ENCODE measurements at places on chromosomes 1 and 21.
A peak's percentile ranks its signal among the peaks of the same experiment; 100 is the strongest.

- DNase-seq, result no peak
Measured at GRCh38 chr1:39822146-39822545, 33.5 kb upstream of the BMP8B start.

GRCh38 chr21:38989379-38989744 is 183.6 kb downstream of the ETS2 start:
- no peak for DNase-seq

GRCh38 chr1:43358121-43358745 is 548 bp upstream of the CDC20 start:
- DNase-seq, result peak; percentile 69

DNA sequence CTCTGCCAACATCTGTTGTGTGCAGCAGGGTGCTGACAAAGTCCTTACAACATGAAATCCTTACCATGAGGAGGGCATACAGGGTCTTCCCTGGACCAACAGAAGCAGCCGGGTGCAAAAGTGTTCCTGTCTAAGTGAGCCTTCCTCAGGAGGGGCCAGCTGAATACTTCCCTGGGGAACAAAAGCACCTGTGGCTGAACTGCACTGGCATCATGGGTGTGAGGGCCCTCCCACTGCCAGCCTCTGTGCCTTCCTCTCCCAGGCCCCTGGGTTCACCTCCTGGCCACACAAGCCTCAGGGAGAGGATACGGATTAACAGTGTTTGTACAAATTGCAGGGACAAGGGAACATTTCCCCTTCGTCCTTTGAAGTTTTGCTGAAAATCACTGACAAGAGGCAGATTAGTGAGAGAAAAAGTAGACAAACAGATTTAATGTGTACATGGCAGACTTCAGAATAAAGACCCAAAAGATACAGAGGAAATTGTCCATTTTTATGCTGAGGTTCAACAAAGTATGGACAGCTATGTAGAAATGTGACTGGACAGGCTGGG is 91.0 kb upstream of the PPM1J start:
- DNase-seq, result no peak

- no peak for DNase-seq
Measured at GRCh38 chr1:233598891-233599541, 14.9 kb upstream of the KCNK1 start.

DNA sequence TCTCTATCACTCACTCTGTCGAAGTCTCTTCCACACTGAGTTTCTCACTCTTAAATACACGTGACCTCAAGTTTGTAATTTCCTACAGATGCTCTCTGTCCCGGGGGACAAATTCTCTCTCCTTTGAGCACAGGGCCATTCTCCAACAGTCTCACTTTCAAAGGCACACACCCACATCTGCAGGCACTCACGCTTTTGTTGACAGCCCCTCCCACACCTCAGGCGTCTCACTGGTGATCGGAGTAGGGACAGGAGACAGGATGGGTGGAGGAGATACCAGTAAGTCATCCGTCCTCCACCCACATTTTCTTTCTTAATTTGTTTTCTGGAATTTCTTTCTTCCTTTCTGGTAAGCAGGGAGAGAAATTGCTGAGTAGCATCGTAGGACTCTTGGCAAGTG is 40.6 kb upstream of the GREM2 start:
- no peak for DNase-seq

DNA sequence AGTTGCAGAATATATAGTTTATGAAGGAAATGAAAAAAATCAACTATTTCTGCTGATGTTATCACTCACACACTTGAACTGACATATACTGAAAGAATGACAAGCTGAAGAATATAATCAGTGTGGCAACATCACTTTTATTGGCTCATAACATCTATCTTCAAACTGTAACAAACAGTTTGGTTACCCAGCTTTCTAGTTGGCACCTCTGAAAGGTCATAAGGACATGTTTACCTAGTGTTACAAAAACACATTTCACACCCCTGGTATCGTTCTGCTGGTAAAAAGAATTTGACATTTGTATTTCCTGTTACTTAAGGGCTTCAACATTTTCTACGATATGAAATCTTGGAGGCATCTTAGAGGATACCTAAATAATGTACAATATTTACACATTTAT is 1267.0 kb upstream of the NCAM2 start:
- DNase-seq, result no peak

- DNase-seq, result no peak
Measured at GRCh38 chr1:98940069-98940721, 64.5 kb downstream of the PLPPR5 start.

GRCh38 chr1:198667807-198668206 is 29.0 kb downstream of the PTPRC start:
- no peak for DNase-seq

- no peak for DNase-seq
Measured at GRCh38 chr1:30962609-30963508, 54.3 kb upstream of the SDC3 start.

DNA sequence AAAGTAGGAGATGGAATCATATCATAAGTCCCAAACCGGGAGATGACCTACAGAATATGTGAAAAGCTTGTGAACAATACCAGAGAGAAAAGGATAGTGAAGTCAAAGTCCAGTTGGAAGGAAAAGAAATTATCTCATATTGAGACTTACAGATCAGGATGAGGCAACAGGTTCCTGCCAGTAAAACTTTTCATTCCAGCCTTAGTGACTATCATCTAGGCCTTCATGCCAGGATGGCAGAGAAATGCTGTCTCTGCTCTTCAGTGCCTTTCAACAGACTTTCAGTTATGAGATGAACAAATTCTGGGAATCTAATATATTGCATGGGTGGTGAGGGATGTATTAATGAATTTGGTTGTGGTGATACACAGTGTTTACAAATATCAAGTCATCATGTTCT is 52.3 kb downstream of the NTMT2 start:
- no peak for DNase-seq

DNA sequence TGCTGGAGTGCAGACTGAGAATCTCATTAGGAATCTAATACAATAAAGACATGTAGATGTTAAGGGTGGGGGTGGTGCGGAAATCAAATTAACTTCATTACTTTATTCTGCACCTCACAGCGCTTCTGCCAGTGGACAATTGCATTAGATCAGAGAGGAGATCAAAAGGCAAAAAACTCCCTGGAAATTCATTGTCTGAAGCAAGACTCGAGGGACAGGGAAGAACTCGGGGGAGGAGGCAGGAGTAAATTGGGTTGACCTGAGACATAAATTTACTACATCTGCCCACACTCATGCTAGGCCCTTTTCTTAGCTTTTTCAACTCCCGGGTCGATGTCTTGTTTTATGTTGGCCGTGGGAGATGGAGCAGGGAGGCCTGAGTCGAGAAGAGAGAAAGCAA is 315.4 kb downstream of the SPATA17 start:
- DNase-seq, result no peak

DNA sequence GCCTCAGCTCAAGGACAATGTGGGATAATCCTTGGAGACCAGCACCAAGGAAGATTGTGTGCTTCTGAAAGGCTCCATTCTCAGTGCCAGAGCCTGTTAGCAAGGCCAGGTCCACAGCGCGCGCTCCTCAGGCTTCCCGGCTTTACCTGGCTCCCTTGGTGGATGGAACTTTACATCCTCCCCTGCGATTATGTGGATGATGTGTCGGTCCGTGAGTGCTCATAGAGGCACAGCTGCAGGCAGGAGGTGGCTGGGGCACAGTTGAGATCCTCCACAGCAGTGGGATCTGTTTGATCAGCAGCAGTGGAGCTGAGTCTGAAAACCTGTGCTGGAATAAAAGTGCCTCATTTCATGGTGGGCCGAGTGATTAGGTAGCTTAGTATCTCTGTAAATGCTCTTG is 62.7 kb downstream of the PRDM2 start:
- DNase-seq, result no peak

- no peak for DNase-seq
Measured at GRCh38 chr1:154502066-154502743, at the start of the genes SHE and TDRD10. SHE (minus strand) TSS chr1:154502412; CDS start chr1:154502026, 386 bp downstream. TDRD10 (plus strand) TSS chr1:154502219; CDS start chr1:154506904, 4,685 bp downstream.

DNA sequence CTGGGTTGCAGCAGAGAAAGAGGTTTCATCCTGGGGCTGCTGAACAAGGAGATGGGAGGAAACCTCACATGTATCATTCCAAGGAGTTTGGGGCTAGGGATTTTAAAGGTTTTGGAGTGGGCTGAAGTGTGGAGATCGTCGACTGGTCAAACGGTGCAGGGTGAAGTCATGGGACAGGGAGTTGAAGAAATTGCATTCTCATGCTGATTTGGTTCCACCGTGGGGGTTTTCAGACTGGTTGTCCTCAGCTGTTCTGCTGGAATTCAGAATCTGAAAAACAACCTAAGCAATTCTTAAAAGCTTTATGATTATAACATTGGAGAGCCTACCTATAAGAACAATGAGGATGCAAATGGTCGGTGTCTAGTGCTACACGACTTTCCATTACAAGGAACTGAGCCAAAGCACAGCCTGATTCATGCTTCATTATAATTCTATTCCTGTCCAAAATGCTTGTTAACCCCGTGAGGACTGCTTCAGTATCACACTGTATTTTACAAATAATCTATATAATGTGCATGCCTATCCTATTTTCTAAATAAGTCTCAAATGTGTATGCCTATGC is 242.7 kb downstream of the TM2D1 start:
- DNase-seq, result no peak

DNA sequence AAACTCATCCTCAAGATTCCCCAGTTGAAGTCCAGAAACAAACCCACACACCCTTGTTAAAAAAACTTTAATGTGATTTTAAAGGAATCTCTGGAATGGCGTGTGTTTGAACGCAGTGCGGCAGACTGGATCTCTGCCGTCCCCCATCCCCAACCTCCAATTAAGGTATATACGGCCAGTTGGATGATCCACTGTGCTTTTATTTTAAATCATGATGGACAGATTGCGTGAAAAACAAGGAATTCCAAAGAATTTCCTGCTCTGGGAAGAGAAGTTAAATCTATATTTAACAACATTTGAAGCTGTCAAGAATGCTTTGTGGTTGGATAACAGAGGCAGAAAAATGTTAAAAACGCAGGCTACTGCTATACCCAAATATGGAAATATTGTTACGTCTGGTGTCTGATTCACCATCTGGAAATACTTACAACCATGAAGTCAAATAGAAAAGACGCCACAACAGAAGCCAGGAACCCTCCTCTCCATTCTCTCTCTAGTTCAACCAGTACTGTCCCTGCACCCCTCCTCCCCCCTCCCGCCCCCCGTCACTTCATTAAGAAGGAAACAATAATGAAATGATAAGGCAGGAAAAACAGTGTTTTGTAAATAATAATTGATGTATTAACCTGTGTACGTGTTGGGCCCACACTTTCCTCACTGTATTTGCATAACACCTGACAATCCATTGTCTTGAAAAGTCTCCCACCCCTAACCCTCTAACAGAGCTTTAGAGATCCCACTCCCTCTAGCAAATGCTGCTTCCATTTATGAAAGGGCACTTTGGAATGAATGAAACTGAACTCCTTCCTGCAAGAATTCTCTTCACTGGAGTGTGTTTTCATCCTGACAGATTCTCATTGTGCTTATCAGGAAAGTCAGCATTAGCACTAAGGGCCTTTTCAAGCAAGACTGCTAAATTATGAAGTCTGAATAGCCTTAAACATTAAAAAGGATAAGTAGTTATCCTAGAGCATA is 2.0 kb upstream of the CCN1 start:
- no peak for DNase-seq

- peak; percentile 71 for DNase-seq
Measured at GRCh38 chr1:43602990-43603389, 47.0 kb upstream of the KDM4A start.

GRCh38 chr1:70542856-70543255 is 131.8 kb downstream of the CTH start:
- DNase-seq, result no peak

- no peak for DNase-seq
Measured at GRCh38 chr21:42733037-42733627, 79.7 kb downstream of the PDE9A start.

DNA sequence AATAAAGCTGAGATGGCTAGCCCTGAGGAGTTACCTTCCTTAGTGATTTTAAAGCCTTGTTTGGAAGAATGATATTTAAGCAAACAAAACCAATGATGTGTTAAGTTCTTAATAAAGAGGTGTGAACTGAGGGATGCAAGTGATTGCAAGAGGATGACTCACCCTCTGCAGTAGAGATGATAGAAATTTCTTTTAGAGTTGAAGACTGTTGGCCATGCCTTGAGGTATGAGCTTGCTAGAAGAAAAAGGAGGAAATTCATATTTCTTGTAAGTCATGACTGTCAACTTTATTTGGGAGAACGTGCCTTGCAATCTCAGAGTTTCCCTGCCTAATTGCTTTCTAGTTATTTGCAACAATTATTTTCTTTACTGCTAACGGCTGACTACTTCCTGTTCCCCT is 94.7 kb downstream of the PLA2G4A start:
- no peak for DNase-seq

DNA sequence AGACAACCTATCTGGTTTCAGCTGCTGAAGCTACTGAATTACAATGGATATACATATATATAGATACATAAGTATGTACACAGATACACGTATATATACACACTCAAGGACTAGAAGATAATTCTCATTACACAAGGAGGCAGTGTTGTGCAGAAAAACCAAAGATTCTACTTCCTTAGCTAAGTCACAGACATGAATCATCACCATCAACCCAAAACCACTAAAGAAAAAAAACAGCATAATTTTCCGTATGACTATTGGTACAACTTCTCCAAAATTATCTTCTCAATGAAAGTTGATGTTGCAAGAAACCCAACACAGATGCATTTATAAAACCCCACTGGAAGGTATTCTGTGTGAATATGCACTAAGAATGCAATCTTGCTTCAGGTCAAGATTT is 36.8 kb upstream of the RPF1 start:
- DNase-seq, result no peak

- no peak for DNase-seq
Measured at GRCh38 chr1:159581422-159581821, 6.2 kb upstream of the APCS start.

- DNase-seq, result peak; percentile 88
Measured at GRCh38 chr1:203340112-203340790, 10.7 kb downstream of the FMOD start.

All from islet precursor cell (in vitro differentiated cells).